Activated T-cell treated with anti-CD3 and anti-CD28 coated beads, Interleukin-2, amount 50 U/mL, for 1 hour (primary cell): ENCODE measurements at places on chromosomes 12 and 14.
A peak's percentile ranks its signal among the peaks of the same experiment; 100 is the strongest.

- no peak for DNase-seq
These were observed 23.5 kb upstream of the PTPRB start for GRCh38 chr12:70660620-70661219.

- no peak for DNase-seq
These were observed 632 bp downstream of the UBR7 start for GRCh38 chr14:93207468-93208308.

- peak; percentile 40 for DNase-seq
These were observed 1.9 kb upstream of the KRT79 start for GRCh38 chr12:52836042-52836466.

GRCh38 chr12:116370004-116370404 lies 92.5 kb upstream of the MED13L start:
- no peak for DNase-seq

GRCh38 chr12:91104812-91105466 lies 6.4 kb downstream of the LUM start:
- DNase-seq, result no peak

DNA sequence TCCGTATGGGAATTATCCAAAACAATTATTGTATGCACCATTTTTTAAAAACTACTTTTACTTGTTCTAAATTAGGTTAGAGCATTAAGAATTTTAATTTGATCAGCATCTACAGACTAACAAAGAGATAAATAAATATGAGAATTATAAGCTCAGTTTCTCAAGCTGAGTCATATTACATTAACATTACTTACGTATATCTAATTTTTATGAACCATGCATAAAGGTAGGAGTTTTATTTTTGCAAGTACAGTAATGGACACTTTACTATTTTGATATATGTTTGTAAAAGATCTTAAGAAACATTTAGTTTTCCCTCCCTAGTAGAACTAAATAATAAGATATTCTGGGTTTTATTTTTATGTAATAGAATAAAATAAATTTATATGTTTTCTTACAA lies 410.1 kb downstream of the TMEM117 start:
- no peak for DNase-seq

GRCh38 chr14:90488256-90488655 lies 91.4 kb downstream of the CALM1 start:
- no peak for DNase-seq

GRCh38 chr12:49868952-49869815 lies 26.3 kb upstream of the BCDIN3D start:
- no peak for DNase-seq

- no peak for DNase-seq
These were observed 87.4 kb upstream of the SLC38A2 start for GRCh38 chr12:46459861-46460545.

DNA sequence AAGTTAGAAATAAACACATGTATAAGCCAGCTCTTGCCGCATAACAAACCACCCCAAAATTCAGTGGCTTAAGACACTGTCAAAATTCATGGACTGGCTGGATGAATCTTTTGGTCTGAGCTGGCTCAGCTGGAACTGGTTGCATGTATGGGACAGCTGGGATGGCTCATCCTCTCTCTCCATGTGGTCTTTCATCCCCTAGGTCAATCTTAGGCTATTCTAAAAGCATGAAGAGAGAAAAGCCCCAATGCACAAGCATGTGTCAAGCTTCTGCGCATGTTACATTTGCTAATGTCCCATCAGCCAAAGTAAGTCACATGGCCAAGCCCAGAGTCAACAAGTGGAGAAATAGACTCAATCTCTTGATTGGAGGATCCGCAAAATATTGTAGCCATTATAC lies 71.0 kb downstream of the DRAM1 start:
- no peak for DNase-seq

DNA sequence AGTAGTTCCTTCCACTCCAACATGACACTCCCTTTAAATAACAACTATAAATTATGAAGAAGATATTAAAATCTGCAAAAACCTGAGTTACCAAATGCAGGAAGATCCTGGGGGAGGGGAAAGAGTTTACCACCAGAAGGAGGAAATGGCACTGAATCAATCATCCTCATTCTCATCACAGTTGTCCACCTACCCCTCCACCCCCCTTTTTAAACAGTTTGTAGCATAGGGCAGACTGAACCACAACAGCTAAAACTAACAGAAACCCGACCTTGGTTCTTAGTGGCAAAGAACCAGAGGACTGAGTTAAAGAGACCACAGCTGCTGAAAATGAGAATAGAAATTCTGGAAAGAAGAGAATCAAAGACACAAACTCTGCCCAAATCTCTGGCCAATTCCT lies 189.5 kb downstream of the MED13L start:
- DNase-seq, result no peak

- no peak for DNase-seq
These were observed 14.0 kb upstream of the TMTC1 start for GRCh38 chr12:29797565-29798355.

DNA sequence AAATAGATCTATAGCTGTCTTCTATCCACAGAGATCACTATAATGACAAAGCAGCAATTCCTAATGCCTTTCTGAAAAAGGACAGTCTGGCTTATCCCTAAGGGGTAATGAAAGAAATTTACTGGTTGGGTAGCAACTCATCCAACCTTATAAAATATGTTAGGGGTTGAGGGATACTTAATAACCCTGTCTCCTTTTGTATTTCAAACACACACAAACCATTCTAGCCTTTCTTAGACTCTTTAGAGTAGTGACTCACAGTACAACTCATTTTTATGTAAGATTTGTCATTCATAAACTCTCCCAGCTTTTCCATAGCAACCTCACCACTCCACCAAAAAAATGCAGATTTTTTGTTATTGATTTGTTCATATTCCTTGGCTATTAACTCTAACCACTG lies 167.9 kb downstream of the FSCB start:
- DNase-seq, result no peak

- DNase-seq, result no peak
These were observed 365.3 kb downstream of the ZFP36L1 start for GRCh38 chr14:68427550-68427890.

- DNase-seq, result no peak
These were observed 857.0 kb downstream of the DIO2 start for GRCh38 chr14:79354336-79354735.

- DNase-seq, result no peak
These were observed 21.1 kb downstream of the NUBPL start for GRCh38 chr14:31582286-31582691.

- DNase-seq, result no peak
These were observed 4.4 kb downstream of the SLC38A2 start for GRCh38 chr12:46368138-46368537.

DNA sequence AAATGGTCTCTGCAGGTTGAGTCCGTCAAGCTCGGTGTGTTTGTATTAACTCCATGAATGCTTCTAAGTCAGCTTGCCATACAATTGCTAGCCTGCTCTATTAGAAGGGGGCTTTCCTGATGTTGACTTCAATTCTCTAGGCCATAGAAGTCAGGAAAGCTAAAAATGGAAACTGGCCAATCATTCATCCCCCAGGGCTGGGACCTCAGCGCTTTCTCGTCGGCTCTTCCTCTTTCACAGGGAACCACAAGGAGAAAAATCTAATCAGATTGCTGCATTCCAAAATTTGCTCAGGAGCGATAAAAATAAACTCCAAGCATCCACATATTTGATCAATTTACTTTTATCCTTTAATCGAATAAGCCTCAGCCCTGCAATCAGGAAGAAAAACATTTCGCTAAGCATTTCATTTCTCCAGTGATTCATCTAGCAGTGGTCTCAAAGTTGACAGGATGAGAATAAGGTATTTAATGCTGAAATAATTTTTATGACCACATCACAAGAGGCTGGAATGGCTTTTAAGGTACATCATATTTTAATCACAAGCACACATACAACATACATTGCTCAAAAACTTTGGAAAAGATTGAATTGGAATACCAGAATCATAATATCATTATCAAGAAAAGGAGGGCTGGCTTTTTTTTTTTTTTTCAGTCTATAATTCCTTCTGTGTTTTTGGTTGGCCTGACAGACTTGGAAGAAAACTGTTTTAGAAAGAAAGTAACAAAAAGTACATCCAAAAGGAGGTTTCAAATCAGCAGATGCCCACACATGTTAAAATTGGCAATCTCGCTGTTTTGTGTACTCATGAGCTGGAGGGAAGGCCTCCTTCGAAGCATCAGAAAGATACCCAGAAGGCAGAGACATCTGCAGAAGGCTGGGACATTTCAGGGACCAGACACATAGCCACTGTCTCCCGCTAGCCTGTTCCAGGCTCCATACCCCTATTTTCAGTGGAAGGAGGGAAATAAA lies 316.3 kb downstream of the NUAK1 start:
- no peak for DNase-seq

DNA sequence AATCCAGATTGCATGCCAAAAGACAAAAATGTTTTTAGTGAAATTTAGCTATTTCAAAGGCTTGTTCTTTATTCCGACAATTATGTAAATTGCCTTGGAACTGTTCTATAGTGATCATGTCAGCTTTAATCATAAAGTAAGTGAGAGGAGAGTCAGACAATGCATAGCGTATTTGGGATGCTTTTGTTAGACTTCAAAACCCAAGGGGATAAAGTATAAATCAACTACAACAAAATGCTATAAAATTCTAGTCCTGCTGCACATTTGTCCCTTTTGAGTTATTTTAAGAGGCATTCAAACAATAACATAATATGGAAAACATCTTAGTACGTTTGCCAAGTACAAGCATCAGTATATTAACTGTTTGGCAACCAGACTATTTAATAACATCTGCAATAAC lies 11.3 kb downstream of the RTRAF start:
- DNase-seq, result no peak

DNA sequence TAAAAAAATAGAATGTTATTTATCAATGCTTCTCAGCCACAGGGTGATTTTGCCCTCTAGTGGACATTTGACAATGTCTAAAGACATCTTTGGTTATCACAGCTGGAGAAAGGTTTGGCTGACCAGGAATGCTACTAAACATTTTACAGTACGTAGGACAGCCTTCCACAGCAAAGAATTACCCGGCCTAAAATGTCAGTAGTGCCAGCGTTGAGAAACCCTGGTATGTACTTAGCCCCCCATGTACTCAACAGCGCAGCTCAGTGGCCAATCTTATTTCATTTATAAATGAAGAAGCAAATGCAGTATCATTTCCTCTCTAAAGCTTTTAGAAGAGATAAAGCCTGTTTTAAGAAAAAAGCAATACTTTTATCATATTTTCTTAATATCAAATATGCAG lies 5.8 kb downstream of the MARK3 start:
- DNase-seq, result peak; percentile 39

- no peak for DNase-seq
These were observed 18.0 kb upstream of the YARS2 start for GRCh38 chr12:32773691-32774090.

DNA sequence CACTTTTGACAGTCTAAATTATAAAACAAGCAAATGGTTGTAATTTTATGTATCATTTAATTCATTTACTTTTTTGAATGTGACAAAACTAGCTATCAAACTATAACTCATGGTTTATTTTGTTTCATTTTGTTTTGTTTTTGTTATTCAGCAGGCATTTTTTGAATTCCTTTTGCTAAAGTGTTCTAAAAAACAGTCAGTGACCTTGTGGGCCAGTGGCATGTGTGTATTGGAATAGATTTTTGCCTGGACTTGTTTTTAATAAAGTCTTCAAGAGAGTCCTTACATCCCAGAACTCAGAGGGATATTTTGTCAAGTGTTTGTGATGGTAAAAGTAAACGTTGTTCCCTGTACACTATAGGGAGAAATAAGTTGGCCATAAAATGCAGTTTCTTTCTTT lies 369.7 kb upstream of the SYT1 start:
- DNase-seq, result no peak

GRCh38 chr12:121837680-121838079 lies 21.0 kb downstream of the HPD start:
- no peak for DNase-seq

GRCh38 chr14:54447231-54447692 lies 6.1 kb upstream of the CNIH1 start:
- no peak for DNase-seq

DNA sequence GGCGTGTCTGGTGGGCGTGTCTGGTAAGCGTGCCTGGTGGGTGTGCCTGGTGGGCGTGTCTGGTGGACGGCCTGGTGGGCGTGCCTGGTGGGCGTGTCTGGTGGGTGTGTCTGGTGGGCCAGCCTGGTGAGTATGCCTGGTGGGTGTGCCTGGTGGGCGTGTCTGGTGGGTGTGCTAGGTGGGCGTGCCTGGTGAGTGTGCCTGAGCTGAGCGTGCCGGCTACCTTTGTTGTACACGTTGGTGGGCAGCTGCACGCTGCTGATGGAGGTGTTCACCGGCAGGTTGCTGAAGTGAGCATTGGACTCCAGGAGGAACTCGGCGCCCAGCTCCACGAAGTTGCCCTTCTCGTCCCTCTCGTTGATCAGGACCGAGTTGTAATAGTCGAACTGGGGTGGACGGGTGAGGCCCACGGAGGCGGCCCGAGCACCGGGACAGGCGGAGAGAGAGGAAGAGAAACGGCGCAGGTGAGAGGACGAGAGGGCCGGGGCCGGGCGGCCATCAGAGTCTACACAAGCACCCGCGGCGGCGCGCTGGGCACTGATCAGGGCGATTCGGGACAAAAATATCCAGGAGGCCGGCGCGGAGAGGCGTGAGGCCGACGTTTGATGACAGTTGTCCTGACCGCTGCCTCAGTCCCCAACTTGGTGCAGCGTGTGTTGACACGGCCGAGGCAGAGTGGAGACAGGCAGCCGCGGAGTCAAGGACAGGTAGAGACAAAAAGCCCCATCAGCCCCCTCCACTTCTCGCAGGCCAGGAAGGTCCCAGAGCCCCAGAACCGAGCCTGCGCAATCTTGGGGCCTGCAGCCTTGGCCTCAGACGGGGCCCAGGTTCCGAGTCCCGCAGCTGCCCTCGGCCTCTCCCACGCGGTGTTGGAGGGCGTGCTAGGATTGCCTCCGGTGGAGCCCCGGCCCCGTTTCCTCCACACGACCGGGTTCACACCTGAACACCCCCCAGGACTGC lies 10.5 kb downstream of the CACNA2D4 start:
- DNase-seq, result peak; percentile 39

- DNase-seq, result no peak
These were observed 56.8 kb upstream of the FAM181A start for GRCh38 chr14:93870377-93870776.

DNA sequence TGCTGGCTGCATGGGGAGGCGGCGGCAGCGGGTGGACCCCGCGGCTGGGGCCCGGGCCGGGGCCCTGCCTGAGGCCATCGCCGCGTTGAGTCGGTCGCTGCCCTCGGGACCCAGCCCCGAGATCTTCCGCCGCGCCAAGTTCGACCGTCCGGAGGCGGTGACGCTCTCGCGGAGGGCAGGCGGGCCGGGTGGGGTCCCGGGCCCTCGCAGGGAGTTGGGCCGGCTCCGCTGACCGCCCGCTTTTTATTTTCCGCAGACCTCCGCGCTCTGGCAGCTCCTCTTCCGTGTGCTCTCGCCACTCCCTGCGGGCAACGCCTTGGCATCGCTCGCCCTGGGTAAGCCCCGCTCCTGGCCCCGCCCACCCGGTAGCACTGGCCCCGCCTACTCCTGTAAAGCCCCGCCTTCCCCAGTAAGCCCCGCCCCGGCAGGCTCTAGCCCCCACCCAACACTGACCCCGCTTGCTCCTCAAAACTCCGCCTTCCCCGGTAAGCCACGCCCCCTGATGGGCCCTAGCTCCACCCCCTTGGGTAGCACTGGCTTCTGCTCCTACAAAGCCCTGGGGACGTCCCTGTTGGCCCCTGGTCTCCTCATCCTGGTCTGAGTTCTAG lies 424 bp downstream of the TEDC1 start:
- DNase-seq, result peak; percentile 90
